ENCODE measurements at places on chromosomes 1 and 21.
A peak's percentile ranks its signal among the peaks of the same experiment; 100 is the strongest.

- DNase-seq, result no peak
These were observed 12.3 kb upstream of the CTNNBIP1 start for GRCh38 chr1:9922342-9922741.

DNA sequence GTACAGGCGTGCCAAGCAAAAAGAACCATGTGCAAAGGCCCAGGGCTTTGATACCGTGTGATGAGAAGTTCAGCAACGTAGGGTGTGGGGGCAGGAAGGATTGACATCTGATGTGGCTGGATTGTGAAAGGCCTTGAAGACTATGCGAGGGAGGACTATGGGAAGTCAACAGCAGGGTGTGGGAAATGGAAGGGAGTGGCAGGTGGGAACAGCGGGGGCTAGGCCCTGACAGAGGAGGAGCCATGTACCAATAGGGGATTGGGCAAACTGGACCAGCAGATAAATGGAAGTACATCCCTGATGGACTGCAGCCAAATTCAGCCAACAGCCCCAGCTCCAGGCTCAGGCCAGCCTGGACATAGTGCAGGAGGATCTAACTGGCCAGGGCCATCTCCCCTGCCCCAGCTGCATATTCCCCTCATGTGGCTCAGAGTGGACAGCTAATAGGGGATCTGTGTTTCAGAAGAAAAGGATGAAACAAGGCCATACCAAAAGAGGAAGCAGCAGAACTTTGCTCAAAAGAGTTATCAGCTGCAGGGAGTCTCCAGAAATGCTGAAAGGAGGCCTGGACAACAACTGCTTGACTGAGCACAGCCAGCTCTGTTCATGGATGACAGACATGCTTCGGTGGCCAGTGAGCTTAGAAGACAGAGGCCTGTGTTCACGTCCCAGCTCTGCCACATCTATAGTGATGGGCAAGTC, 140.2 kb upstream of the SGIP1 start:
- DNase-seq, result no peak

DNA sequence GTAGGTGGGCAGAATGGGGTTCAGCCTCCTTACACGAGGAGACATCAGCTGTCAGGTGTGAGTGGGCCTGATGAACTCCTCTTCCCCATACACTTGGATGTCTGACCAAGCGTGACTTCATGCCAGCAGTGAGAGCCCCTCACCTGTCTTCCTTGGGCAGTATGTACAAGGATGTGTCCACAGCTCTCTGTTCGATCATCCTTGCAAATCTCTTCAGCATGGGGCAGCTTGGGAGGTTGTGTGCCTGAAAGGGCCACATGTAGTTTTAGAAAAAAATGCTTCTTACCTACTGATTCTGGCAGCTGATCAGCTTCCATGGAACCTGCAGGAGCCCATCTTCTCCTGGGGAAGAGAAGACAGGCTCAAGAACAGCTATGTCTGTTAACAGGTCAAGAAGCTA, 18.0 kb downstream of the ACP6 start:
- DNase-seq, result no peak

DNA sequence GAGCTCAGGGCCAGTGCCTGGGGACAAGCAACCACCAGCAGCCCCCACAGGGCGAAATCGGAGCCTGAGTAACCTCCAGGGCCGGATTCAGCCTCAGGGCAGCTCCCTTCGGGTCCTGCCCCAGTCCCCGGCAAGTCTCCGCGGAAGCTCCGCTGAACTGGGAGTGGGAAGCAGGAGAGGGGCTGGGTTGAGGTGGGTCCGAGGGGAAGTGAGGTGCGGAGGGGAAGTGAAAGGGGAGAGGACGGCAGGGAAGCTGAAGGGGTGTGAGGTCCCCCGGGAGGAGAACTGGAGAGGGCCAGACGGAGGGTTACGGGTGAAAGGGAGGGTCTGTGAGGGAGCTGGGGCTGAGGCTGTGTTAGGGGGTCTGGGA, 560 bp downstream of the PADI2 start:
- no peak for DNase-seq

DNA sequence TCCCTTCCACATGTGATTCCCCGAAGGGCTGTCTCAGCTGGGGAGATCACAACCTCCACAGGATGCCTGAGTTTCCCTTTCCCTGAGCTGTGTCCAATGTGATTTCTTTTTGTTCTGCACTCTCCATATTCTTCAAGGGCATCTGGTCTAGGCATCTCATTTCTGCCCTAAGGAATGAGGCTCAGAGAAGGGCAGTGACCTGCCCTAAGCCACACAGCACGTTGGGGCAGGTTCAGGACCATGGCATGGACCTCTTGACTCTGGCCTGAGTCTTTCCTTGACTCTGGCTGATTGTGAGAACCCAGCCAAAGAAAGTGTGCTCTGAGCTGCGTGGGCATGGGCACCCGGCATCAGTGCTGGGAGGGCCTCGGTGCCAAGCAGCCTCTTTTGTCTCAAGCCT, 590.3 kb downstream of the PTPRU start:
- no peak for DNase-seq

DNA sequence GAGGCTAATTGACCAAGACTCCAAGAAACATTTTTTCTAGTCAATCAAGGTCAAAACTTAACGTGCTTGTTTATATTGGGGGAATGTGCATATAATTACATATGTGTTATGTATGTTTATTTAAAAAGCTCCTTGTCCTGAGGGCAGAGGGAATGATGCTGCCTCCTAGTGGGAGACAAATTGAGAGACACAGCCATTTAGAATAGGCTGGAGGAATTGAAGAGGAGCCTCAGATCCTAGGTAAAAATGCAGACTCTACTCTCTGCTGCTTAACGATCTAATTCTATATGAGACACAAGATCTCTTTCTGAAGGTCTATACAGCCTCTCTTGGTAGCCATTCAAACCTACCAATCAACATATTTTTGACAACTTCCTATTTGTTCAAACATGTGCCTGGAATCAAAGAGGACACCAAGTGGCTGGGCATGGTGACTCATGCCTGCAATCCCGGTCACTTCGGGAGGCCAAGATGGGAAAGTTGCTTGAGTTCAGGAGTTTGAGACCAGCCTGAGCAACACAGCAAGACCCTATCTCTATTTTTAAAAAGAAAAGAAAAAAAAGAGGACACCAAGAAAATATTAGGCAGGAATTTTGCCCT, 136.6 kb upstream of the ZNF648 start:
- no peak for DNase-seq

DNA sequence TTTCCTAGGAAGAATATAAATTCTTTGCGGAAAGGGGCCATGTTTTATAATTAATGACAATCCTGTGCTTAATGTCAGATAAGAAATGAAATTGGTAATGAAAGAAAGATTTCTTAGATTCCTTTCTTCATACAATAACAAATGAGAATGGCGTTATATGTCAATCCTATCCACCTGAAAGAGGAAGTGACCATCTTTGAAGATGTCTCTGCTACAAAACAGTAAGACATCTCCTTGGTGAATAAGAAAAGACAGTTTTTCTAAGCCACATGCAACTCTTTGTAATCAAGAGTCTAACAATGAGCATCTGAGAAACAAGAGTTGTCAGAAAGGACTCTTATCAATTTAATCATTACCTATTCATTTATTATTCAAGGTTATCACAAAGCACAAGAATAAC, 286.0 kb downstream of the VAV3 start:
- no peak for DNase-seq

DNA sequence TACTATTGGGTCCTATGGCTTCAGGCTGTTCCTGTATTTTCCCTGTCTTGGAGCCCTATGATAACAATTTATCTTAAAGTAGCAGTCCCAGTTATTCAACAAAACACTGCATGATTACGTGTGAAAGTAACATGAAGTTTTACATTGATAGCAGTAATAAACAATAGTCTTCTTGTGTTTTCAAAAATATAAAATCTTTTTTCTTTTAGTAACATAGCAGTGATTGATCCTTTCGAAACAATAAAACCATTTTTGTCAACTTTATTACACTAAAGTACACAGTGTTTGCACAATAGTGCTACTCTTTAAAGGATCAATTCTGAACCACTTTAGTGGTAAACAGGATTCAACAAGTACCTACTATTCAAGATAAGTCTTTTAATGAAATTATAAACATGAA, 90.6 kb downstream of the GPATCH2 start:
- no peak for DNase-seq

DNA sequence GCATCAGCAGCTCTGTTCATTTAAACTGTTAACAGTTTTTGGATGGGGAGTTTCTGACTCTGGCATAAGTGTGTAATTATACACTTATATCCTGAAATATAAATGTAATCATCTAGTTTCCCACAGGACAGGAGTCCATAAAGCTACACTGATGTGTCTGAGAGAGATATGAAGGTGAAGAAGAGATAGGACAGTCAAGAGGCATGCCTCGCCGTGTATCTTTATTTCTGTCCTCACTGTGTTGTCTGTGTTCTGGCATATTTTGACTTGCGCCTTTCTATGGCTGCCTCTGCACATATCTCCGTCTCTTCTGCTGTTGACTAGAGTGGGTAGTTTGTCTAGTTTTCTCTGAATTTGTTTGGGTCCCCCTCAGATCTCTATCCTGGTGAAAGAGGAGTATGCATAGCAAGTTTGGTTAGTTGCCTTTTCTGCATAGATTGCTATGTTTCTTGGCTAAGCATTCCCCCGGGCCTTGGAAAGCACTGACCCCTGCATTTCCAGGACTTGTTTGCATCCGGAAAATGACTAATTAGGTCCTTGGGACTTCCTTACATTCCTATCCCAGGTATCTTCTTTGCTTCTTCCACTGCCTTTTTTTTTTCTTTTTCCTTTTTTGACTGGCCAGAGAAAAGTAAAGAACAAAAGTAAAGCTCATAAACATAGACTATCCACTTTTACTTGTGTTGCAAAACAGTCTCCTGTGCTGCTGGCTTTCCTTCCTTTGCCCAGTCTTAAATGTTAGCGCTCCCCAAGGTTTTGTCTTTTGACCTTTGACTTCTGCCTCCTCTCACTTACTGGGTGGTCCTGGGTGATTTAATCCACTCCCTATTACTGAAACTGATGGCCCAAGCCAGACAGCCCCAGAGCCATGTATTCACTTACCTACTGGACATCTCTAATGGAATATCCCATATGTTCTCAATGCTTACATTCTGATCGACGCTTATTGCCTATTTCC, 27.6 kb upstream of the CNN3 start:
- no peak for DNase-seq

DNA sequence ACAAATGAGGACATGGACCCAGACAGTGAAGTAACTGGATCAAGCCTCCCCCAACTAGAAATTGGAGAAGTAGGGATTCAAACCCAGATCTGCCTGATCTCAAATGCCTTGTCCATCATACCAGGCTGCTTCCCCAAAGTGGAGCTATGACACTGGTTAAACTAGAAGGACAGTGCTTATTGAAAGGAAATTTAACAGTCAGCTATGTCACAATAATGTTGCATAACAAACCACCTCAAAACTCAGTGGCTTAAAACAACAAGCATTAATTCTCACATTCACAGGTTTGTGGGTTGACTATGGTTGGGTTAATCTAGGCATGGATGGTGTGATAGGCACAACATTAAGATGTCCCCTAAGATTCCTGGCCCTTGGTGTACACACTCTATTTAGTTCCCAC, 107.1 kb downstream of the TAS1R2 start:
- DNase-seq, result no peak

DNA sequence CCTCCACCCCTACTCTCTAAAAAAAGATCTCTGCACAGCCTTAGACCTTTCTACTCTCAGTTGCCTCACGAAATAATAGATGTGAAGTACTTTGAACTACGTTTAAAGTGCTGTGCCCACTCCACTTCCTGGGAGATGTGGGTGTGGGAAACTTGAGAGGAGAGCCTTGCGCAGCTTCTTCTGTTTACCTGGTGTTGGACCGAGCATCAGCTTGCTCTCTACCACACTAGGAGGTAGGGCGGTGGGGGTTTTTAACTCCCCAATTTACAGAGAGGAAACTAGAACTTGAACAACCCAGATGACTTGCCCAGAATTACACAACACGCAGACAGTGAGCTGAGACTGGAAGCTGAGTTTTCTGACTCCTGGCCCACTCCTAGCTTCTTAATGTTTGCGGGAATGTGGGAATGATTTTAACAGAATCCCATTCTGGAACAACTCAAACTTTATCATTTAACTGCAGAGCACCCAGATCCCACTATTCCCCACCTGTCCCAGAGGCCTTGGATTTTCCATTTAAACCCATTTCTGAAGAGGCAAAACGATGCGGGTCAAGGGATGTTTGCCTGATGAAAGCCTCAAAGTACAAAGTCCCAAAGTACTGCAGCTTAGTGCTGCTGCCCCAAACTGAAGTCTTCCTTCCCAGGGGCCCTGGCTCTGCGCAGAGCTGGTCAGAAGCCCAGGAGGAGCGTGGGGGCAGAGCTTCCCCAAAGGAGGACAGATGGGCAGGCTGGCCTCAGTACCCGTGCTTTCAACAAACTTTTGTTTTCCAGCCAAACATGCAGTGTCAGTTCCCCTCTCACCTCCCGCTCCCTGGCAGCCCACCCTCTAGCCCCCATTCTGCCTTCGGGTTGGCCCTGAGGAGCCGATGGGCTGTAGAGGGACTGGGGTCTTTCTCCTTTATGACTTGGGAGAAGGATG, 19.0 kb downstream of the BTG2 start:
- DNase-seq, result peak; percentile 59

DNA sequence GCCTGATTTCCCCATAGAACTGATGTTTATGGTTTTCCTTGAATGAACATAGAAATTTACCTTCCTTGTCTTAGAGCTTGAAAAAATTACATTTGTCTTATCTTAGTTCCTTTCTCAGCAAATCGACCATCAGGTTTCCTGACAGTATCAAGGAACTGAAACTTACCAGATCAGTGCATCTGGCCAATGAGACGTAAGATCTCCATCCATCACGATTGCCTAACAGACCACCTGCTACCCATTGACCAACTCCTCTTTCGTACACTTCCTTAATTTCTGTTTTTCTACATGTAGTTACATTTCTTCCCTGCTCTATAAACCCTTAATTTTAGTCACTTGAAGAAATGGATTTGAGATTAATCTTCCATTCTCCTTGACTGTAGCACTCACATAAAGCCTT, 57.4 kb upstream of the TMPRSS15 start:
- no peak for DNase-seq

DNA sequence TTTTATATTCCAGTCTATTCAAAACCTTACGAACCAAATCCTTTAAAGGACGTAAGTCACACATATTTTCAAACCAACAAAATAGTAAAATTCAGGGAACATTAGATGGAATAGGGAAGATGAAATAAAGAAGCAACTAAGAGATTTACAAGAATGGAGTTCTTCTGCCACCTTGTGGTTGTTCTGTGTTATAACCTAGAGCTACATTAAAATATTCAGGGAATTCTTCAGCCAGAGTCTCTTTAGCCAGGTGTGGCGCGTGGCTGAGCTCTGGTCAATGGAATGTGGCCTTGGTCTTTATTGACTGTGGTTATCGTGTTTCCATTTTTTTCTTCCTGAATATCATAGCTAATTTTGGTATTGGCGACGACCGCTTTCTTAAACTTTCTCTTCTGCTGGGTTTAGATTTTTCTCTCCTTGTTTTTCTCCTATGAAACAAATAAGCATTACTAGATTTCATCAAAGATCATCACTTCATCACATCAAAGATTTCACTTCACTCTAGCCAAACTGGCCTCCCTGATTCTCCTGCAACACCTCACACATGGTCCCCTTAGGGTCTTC, 221.3 kb downstream of the MRPL39 start:
- peak; percentile 36 for DNase-seq

GRCh38 chr1:16064536-16065268, 8.7 kb downstream of the FAM131C start:
- no peak for DNase-seq

- no peak for DNase-seq
These were observed 23.0 kb downstream of the S100A10 start for GRCh38 chr1:151970626-151971025.

- DNase-seq, result no peak
These were observed 47.1 kb upstream of the OLIG2 start for GRCh38 chr21:32978331-32979270.

Measured in hindlimb muscle (tissue), 1 donor.